ENCODE measurements at places on chromosomes 1 and 21. TPM values are rescaled to one million over a fixed set of nuclear protein-coding genes. Genes with fewer than 3 reads are reported as not detected.

Gene BCL2L15
- not detected for total RNA-seq

Gene ZBED6
- total RNA-seq: 6.4 TPM

Gene SPRR2D
- total RNA-seq: 1.2 TPM

Gene LCE1C
- 1.1 TPM for total RNA-seq

Gene ST6GALNAC5
- 6.4 TPM for total RNA-seq

Gene PIP5K1A
- total RNA-seq: 40.2 TPM

Gene VTCN1
- not detected for total RNA-seq

Gene C1orf115
- 1.6 TPM for total RNA-seq

Gene GBP7
- total RNA-seq: not detected

Gene OSCP1
- total RNA-seq: 2.2 TPM

Gene VHLL
- not detected for total RNA-seq

Gene CDK18
- 12.7 TPM for total RNA-seq
